ENCODE measurements at places on chromosomes 5 and 9.

DNA sequence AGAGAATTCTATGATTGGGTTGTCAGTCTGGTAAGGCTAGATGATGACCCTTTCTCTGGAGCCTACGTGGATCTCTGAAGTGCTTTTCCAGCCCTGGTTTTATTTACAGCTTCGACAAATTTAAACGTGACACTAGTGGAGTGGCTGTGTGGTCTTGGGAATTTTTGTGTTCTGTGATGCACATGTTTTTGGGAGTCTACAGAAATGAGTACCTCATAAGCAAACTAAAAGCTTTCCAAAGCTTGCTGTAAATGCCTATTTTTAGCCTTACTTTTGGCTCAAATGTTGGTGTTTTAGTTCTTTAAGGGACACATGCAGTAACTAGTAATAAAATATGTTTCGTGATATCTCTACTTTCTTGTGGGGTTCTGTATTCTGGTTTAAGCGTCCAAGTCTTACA lies 3.3 kb downstream of the LARP1 start:
- H3K27me3 ChIP-seq = no peaks in the 10 kb centered on the region
- H3K36me3 ChIP-seq = no peaks in the 10 kb centered on the region
- DNase-seq = no peak
- H3K4me1 ChIP-seq = peaks cover 48% of the 10 kb centered on the region
- peak overlapping the region; percentile 52 for H3K27ac ChIP-seq
- peak overlapping the region; percentile 55 for H3K4me3 ChIP-seq

- DNase-seq = no peak
- H3K36me3 ChIP-seq = no peaks in the 10 kb centered on the region
- H3K4me1 ChIP-seq = peaks cover 29% of the 10 kb centered on the region
- H3K27ac ChIP-seq = no peak overlapping the region
These were observed 131.1 kb downstream of the FOXD1 start for GRCh38 chr5:73317523-73317922.

DNA sequence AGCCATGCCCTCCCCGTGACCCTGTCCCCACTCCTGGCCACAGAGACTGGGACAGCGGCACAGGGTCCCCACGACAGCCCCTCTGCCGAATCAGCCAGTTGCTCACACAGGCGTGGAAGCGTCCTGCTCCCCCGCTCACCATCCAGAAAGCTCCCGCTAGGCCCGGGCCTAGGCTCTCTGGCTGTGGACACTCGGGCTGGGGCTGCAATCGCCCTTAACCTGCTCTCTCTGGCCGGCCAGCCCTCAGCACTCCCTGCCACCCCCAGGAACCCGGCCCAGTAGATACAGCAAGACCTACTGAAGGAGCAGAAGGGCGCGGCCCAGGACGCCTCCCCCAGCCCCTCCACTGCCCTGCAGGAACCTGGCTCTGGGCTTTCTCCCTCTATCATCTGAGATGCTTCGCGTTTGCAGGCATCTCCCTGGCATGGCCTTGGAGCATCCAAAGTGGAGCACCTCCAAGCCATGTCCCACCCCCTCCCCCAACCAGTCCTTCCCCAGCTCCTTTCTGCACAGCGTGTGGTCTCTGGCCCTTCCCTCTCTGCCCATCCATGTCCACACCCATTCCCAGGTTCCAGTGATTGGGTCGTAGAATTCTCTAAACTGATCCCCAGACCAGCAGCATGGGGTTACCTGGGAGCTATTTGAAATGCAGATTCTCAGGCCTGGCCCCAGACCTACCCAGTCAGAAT lies 113.7 kb upstream of the LMX1B start:
- H3K27me3 ChIP-seq = peaks cover 4% of the 10 kb centered on the region
- no peaks in the 10 kb centered on the region for H3K36me3 ChIP-seq
- H3K4me1 ChIP-seq = peaks cover 18% of the 10 kb centered on the region
- DNase-seq = peak; percentile 65
- H3K4me3 ChIP-seq = peak overlapping the region; percentile 76
- H3K27ac ChIP-seq = no peak overlapping the region

DNA sequence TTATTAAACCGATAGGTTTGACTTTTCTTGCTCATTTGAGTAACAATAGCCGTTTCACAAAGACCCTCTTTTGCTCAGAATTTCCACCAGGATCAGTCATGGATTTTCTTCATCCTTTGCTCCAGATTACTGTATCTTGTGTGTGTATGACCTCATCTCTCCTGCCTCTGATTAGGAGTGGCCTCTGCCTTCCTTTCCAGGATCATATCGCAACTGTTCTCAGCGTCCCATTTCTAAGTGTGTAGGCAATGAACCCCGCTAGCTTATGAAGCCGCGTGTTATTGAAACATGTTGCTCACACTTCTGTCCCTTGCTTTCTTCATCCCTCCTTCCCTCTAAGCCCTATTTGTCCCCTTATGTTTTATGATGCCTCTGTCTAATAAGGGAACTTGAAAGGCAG lies 169.8 kb upstream of the RPS23 start:
- no peaks in the 10 kb centered on the region for H3K36me3 ChIP-seq
- no peak overlapping the region for H3K27ac ChIP-seq
- DNase-seq = no peak
- H3K4me3 ChIP-seq = no peak overlapping the region
- H3K4me1 ChIP-seq = no peaks in the 10 kb centered on the region

GRCh38 chr5:175889910-175890684 lies 18.7 kb downstream of the CPLX2 start:
- H3K27me3 ChIP-seq = no peaks in the 10 kb centered on the region
- no peak overlapping the region for H3K4me3 ChIP-seq
- peak; percentile 62 for DNase-seq
- H3K36me3 ChIP-seq = no peaks in the 10 kb centered on the region
